ENCODE measurements at places on chromosomes 11 and 22. TPM values are rescaled to one million over a fixed set of nuclear protein-coding genes. Genes with fewer than 3 reads are reported as not detected.

- DNase-seq: no peak
These were observed 26.1 kb downstream of the CD44 start for GRCh38 chr11:35165030-35165422.

- no peak for DNase-seq
These were observed 420.9 kb downstream of the TENM4 start for GRCh38 chr11:79019975-79020374.

GRCh38 chr11:62770778-62771143 is 435 bp upstream of the TAF6L start:
- no peak for DNase-seq

DNA sequence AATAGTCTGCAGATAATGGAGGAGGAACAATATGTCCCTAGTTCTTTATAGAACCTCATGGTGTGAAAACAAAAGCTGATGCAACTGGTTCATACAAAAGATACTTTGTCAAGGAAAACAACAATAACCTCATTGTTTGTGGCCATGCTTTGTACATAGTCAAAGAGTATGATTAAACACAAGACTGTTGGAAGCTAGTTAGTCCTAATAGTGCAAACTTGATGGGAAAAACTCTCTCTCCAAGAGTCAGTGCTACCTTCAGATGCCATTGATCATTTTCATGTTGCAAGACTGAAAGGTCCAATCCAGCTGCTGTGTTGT is 20.1 kb upstream of the PLAAT2 start:
- no peak for DNase-seq

GRCh38 chr11:46006418-46007070 is 84.1 kb downstream of the LARGE2 start:
- no peak for DNase-seq

The TRPM5 gene
- total RNA-seq: not detected

The ZP1 gene
- total RNA-seq: not detected
